T-helper 9 cell (primary cell): ENCODE measurements at places on chromosomes 4 and X.

DNA sequence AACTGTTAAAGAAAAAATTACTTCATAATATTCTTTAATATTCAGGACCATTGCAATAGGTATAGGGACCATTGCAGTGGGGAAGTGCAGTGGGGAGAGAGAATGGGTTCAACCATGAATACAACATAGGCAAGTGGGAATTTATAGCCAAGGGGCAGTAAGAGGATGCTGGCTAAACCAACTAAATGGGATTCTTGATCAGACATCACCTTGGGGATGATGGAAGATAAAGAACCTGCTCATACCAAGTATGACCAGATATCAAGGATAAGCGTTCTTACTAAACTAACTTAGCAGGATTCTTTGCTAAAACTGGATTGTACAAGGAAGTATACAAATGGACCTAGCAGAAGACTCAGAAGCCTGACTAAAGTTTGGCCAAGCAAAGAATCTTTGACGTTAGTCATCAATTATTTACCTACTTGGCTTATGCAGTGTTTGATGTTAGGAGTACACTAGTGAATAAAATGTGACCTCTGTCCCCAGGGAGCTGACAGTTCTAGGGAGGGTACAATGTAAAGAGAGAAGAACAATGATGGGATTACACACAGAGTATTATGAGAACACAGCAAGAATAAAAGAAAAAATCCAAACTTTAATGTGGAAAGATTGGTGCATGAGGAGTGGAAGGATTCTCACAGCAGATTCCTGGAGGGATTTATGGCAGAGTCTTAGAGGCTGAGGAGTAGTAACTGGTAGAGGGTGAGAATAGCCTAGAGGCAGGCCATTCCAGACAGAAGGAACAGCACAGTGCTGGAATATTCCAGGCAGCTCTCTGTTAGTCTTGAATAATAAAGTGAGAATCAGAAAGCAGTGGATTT is 54.7 kb upstream of the MYOZ2 start:
- no peak for DNase-seq

DNA sequence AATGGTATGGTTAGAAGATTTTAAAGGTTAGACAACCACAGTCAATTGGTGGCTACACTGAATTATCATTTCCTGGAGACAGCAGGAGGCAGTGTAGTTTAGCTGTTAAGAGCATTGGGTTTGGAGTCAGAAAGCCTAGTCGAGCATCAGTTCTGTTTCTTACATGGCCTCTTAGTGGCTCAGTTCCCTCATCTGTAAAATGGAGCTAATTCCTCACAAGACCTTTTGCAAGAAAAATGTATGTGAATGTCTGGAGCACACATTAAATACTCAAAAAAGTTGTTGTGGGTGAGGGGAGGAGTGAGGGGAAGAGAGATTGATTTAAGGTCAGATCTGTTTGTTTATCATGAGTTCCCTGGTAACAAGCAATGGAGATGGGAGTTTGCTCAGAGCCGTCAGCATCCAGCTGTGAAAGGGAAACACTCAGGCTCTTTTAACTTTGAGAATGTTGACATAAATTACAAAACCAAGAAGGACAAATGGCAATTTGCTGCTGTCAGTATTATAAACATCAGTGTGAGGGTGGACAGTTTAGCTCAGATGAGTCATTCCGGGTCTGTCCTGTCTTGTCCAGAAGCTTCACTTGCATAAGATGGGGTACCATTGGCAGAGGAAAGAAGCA is 98.2 kb upstream of the PGRMC2 start:
- DNase-seq, result no peak

- DNase-seq, result no peak
Measured at GRCh38 chrX:152600853-152601633, 36.7 kb upstream of the GABRQ start.

DNA sequence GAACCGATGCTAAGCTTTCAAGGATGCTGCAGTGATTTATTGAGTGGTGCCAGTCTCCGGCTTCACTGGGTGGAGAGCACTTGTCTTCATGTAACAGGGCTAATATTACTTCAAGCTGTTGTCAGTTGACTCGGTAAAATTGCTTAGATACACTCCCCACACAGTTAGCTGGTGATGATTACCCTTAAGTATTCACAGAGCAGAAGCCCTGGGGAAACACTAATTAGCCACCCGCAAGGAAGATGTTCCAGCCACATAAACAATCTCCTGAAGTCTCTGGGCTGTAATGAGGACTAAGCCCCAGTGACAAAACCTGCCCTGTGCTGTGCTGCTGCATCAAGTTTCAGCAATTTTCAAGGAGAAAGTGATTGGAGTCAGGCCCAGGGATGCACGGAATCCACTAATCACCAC is 37.3 kb upstream of the GK2 start:
- DNase-seq, result no peak

- no peak for DNase-seq
Measured at GRCh38 chr4:83390944-83391343, 56.3 kb upstream of the HPSE start.

GRCh38 chr4:178174756-178175155 is 732.5 kb upstream of the AGA start:
- no peak for DNase-seq

DNA sequence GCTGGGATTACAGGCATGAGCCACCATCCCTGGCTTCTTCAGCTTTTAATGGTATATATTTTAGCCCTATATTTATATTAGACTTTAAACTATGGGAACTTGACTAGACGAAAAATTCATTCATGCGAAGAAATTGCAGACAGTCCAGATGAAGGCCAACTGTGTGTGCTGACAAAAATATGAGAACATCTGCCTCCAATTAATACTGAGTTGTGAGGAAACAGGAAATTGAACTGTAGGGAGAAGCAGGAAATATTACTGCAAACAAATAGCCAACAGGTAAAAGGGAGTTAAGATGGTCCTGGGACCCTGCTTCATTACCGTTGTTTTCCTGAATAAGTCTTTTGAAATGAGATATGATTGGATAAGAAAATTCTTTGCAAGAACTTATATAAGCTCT is 26.3 kb downstream of the MGARP start:
- DNase-seq, result no peak

DNA sequence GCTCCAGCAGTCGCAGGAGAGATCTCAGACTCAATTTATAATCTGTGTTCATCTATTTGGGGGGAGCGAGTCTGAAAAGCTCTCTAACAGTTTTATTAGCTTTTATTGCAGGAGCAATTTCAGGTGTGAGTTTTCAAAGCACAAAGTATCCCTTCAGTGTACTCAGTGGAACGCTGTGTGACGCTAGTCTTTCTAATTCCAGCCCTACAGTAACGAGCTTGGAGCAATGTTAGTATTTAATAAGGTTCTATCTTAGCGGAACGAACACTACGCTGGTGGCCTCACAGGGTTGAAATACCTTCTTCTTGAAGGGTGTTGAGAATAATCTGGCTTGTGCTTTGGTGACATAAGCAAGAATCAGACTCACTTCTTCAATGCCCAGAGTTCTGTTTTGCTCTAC is 8.4 kb downstream of the HS3ST1 start:
- DNase-seq, result no peak

DNA sequence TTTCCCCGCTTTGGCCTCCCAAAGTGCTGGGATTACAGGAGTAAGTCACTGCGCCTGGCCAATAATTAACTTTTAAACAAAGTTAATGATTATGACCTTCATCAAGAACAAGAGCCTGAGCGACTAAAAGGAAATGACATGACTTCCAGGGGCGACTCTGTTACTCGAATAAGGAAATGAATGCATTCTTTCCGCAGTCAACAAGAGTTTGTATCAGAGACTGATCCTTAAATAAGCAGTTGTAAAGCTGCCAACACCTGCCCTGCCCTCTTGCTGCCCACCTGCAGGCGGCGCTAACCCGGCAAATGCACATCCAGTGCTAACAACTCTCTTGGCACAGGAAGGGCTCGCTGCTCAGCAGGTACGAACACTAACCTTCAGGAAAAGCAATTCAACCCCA is 27.3 kb downstream of the WDR1 start:
- DNase-seq, result no peak

- DNase-seq, result no peak
Measured at GRCh38 chr4:138400543-138400942, 158.4 kb upstream of the SLC7A11 start.

DNA sequence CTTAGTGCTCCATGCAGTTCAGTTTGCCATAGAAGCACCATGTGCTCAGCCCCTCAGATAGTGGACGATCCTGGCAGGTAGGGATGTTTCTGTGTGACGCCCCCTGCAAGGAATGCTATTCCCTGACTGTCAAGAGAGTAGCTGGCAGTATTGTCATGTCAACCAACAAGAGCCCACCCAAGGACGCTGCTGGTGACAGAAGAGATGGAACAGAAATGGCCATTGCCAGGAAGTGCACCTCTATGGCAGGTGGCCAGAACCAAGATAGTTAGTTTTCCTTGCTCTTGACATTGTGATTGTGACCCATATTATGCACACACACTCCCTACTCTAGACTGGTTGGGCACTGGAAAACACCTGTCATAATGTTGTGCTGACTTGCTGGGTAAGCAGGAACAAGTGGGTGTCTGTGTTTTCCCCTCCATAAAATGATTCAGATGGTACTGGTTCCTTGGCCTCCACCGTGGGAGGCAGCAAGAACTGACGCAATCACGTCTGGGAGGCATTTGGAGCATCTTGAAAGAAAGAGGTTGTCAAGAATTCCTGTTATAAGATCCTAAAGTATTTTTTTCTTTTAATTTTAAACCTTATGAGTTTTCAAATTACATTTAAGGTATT is 507.9 kb downstream of the MID1IP1 start:
- DNase-seq, result peak; percentile 7

DNA sequence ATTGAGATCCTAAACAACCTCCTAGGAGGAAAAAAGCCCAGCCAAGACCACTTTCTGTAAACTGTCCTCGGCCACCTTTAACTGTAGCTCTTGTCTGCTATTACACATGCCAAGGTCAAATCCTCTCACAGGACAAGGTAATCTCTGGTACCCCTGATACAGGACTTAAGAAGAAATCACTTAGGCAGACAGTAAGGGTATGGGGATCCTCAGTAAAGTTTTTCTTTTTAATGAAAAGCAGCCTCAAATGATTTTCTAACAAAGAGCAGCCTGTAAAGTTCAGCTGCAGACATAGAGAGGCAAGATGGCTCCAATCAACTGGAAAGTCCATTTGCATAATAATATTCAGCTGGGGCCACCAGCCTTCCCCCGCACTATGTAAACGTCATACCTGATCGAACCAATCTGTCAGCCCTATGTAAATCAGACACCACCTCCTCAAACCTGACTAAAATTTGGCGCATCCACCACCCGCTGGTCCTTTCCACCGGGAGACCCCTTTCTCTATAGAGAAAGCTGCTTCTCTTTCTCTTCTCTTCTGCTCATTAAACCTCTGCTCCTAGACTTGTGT is 14.6 kb upstream of the MPP1 start:
- no peak for DNase-seq

DNA sequence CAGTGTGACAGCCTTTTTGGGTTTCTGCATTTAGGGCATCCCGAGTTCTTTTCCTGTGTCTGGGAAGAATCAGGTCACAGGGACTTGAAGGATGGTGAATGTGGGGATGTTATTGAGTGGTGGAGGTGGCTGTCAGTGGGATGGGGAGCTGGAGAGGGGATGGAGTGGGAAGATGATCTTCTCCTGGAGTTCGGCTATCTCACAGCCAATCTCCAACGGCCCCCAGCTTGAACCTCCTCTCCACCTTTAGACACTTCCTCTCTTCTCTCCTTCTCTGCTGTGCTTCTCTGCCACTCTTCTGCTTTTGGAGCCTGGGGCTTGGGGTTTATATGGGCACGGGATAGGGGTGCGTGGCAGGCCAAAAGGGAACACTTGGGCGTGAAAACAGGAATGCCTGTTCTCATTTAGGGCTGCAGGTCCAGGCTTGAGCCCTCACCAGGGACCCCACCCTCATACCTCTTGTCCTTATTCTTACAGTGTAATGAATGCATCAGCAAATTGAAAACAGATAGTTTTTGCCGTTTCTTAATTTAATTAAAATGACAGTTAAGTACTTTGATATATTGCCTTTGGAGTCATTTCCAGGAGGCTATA is 37.5 kb downstream of the USP9X start:
- DNase-seq, result no peak

GRCh38 chr4:71307729-71308128 is 31.1 kb upstream of the SLC4A4 start:
- DNase-seq, result no peak

DNA sequence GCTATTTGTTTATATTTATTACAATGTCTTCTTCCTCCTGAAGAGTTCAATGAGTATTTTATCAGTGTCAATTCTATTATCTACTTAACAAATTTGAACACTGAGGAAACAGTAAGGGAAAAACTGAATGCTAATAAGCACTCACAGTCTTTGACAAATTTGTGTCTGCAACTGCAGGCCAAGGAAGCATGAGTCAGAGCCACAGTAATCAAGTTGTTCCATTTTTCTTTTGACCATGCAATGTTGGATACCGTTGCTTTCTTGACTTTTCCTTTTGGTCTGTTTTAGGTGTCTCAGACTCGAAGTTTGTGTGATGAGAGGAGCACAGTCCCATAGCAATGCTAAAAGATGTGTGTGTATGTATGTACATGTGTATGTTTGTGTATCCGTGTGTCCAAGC is 359.6 kb downstream of the IL1RAPL1 start:
- no peak for DNase-seq

DNA sequence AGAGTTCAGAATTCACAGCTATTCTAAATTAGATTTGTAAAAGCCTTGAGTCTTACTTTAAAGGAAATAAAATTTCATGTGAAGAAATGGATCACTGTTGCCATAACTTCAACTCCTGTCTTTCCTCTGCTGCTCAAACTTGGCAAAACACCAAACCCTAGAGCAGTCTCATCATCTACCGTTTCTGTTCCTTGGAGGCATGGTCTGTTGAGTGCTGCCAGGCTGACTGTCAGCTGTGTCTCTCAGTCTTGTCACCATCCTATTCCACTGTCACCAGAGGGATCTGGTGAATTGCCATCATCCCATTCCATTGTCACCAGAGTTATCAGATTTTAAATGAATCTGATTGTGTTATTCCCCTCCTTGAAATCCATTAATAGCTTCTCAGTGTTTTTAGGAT is 55.6 kb downstream of the STIM2 start:
- no peak for DNase-seq
